ENCODE measurements at places on chromosomes 5 and 9.
A peak's percentile ranks its signal among the peaks of the same experiment; 100 is the strongest.

GRCh38 chr5:39331861-39332381 is 32.4 kb downstream of the C9 start:
- DNase-seq, result no peak

DNA sequence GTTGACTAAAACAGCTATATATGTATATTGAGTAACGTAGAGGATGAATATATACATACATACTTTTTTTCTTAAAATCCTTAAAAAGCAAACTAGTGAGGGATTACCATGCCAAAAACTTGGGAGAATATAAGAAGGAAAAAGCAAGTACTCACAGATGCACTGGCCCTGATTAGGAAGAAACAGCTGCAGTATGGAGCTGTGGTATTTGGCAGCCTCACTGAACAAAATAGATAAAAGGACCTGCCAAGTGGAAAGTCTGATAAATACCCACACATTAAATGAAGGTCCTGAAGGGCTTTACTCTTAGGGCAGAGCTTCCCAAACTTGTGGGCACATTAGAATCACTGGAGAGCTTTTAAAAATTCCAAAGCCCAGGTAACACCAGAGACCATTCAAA is 80.6 kb downstream of the FEM1C start:
- no peak for DNase-seq

DNA sequence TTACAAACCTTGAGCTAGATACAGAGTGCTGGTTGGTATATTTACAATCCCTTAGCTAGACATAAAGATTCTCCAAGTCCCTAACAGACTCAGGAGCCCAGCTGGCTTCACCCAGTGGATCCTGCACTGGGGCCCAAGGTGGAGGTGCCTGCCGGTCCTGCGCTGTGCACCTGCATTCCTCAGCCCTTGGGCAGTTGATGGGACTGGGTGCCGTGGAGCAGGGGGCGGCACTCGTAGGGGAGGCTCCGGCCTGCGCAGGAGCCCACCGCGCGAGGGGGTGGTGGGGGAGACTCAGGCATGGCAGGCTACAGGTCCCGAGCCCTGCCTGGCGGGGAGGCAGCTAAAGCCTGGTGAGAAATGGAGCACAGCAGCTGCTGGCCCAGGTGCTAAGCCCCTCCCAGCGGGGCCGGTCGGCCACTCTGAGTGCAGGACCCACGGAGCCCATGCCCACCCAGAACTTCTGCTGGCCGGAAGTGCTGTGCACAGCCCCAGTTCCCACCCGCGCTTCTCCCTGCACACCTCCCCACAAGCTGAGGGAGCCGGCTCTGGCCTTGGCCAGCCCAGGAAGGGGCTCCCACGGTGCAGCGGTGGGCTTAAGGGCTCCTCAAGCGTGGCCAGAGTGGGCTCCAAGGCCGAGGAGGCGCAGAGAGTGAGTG is 1464.7 kb downstream of the EFNA5 start:
- no peak for DNase-seq

GRCh38 chr9:21322911-21323461 is 12.2 kb downstream of the KLHL9 start:
- no peak for DNase-seq

DNA sequence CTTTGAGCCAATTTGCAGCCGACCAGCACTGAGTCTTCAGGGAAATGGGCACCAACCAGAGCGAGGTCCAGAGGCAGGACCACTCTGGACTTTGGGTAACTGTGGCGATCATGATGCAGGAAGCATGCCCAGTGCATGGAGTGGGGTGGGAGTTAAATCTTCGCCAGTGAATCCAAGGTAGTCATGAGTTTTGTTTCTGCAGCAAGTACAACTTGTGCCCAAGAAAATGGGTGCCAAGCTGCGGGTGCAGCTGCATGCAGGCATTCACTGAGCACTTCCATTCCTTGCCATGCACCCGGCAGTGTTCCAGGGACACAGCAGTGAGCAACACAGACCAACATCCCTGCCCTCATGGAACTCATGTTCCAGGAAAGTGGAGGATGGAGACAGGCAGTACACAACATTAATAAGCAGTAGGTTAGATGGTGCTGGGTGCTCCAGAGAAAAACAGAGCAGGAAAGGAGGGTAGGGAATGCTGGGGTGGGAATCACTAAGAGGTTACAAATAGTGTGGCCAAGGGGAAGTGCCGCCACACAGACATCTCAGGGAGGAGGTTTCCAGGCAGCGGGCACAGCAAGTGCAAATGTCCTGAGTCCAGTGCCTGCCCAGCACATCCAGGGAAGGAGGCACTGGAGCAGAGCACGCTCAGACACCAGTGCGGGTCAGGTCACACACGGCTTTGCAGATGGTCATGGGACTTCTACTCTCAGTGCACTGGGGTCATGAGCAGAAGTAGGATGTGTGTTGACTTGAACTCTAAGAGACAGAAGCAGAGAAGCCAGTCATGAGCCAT is 48.2 kb upstream of the LMX1B start:
- no peak for DNase-seq

- DNase-seq, result no peak
Observed at GRCh38 chr5:180817893-180818674, 15.5 kb upstream of the MGAT1 start.

- DNase-seq, result no peak
Observed at GRCh38 chr9:113223963-113224362, 2.6 kb downstream of the SLC31A1 start.

DNA sequence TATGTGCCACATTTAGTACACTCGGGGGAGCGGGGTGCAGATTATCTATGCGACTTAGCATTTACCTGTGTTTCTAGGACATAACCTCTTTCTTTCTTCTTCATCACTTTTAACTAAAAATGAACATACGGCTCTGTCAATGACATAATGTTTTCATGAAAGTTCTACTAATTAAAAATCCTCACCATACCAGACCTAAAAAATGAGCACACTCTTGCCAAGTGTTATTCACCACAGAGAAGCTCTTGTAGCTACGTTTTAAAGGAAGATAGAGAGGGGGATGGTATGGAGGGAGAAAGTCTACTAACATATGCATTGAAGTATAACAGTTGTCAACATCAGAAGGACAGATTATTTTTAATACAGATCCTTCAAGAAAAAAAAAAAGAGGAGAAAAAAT is 1.6 kb downstream of the CDH10 start:
- DNase-seq, result no peak

DNA sequence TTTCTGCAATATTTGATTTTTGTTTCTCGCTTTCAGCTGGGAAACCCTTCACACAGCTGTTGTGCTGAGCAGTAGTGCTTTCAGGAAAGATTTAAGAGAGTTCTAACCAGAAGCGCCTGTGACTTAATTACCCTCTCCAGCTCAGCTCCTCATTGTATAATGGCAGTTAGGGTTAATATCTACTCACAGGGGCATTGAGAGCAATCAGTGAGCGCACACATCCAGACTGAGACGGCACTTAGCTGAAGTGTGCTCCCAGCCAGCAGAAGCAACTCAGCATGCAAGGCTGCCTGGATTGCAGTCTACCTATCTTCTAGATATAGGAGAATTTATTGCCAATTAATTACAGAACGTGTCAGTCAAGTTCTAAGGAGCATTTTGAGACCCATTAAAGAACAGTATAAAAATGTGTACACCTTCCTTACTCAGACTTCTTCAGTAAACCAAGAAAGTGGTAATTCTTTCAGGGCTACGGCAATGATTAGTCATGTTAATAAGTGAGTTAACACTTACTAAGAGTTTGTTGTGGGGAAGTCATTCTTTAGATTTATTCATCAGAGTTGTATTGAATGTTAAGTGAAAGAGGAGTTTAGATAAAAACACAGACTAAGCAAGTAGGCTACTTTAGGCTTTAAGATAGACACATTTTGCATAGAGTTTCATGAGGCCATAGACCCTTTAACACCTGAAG is 111.7 kb upstream of the PCAT7 start:
- DNase-seq, result no peak

DNA sequence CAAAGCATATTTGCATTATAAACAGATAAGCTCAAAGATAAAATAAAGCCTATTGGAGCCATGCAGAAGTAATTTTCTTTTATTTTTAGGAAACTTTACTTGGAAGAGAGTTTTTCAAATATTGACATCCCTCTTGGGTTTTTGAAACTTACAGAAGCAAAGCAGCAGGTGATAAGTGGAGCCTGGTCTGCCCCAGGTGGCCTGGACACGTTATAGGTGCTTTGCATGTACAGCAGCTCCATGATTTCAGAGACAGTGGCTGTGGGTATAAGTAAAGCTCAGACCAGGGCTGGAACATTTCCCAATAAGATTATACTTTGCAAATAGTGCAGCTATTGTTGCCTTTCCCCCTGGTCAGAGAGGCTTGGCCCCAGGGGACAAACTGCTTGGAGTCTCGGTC is 51.5 kb downstream of the CCDC192 start:
- DNase-seq, result no peak

DNA sequence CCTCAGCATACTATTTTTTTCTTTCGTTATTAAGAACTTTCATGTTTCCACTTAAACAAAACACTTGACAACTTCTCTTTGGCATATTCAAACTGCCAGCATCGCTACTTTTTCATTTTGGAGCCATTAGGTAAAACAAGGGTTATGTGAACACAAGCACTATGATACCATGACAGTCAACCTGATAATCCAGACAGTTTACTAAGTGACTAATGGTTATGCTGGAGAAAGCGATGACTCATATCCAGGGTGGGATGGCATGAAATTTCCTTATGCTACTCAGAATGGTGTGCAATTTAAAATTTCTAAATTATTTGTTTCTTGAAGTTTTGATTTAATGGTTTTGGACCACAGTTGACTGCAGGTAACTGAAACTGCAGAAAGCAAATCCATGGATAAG is 29.9 kb upstream of the PRSS3 start:
- DNase-seq, result no peak

- DNase-seq, result no peak
Observed at GRCh38 chr5:59666440-59667068, 227.0 kb downstream of the PDE4D start.

GRCh38 chr9:75176037-75176436 is 87.7 kb downstream of the OSTF1 start:
- no peak for DNase-seq

GRCh38 chr5:45793638-45794532 is 97.7 kb upstream of the HCN1 start:
- DNase-seq, result no peak

GRCh38 chr5:17103461-17103860 is 114.0 kb upstream of the BASP1 start:
- DNase-seq, result no peak

DNA sequence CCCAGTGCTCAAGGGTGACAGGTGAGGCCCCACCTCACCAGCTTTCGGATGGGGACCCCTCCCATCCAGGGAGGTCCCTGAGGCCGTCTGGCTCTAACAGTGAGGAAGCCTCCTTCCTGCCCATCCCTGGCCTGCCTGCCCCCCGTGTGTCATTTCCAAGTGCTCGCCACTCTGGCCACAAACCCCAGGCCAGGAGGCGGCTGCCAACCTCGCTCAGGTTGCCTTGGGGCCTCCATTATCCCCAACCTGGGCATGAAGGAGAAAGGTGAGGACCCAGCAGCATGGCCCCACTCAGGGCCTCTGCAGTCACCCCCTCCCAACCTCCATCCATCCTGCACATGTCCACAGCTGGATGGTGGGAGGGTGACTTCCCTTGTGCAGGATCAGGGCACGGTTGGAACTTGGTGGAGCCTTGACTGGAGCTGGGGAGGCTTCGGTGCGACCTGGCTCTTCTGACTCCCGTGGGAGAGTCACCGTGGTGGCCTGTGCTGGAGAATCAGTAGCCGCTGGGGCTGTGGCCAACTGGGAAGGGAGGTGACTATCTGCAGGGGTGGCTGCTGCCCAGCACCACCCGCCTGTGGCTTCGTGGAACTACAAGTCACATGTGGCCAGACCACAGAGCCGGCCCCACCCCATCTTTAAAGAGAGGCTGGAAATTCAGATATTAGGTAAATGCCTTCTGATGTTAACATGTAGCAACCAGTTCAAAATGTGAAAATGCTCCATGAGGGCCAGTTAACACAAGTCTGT is 37.5 kb upstream of the GFPT2 start:
- no peak for DNase-seq

GRCh38 chr5:30152431-30152830 is 1041.1 kb upstream of the CDH6 start:
- no peak for DNase-seq

DNA sequence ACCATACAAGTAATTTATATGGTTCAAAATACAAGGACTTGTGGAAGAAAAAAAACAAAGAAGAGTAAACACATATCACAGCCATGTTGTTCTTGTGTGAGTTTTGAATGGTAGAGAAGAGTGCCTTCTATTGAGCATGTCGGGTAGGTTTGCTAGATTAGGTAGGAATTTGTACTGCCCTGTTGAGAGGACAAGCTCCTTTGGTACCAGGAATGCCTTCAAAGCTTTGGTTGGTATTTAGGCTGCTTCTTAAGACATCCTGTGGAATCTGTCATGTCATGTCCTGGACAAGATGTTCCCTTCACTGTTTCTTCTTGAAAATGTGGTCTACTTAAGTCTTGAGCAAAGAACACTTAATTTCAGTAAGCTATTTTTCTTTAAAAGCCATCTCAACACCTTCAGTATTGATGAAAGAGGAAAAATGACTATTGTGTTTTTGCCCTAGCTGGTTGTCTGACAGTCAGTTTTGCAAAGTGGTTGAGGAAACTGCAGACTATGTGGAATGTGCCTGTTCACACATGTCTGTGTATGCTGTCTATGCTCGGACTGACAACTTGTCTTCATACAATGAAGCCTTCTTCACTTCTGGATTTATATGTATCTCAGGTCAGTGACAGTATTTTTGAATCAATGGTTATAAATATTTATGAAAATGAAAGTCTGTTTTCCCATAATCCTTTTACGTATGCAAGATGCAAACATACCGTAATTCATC is 296.9 kb downstream of the ADGRV1 start:
- no peak for DNase-seq

DNA sequence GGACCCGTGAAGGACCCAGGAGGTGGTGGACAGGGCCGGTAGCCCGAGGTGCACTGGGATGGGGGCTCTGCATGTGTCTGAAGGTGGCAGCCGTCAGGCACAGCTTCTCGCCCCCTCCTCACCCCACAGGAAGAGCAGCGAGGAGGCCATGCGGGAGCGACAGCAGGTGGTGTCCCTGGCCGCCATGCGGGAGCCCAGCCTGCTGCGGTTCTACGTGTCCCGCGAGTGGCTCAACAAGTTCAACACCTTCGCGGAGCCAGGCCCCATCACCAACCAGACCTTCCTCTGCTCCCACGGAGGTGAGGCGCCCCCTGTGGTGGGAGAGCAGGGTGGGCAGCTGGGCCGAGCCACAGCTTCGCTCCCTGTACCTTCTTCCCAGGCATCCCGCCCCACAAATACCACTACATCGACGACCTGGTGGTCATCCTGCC is 39.9 kb downstream of the USP20 start:
- DNase-seq, result no peak

DNA sequence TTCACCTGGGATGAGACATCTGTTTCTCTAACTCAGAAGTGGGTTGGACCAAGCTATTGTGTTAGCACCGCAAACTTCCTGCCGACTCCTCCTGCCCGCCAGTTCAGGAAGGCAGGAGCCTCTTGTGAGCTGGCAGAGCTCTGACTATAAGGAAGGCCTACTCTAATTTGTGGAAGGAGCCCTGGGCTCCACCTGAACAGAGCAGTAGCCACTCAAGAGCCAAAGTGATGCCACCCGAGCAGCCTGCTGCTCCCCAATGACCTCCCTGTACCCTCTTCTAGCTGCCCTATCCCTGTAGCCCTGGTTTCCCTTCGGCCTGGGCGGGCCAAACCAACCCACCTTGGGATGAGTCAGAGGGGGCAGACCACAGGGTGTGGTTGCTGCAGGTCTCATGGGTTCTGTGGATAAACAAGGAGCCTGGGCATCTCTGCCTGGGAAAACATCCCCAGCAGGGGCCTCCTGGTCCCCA is 81.6 kb downstream of the PSD2 start:
- no peak for DNase-seq

- no peak for DNase-seq
Observed at GRCh38 chr5:102991802-102992201, 128.1 kb downstream of the GIN1 start.

- DNase-seq, result no peak
Observed at GRCh38 chr5:122858451-122858850, 13.0 kb downstream of the SNX24 start.

- DNase-seq, result peak; percentile 46
Observed at GRCh38 chr9:129258124-129258822, 80.2 kb upstream of the IER5L start.

Data from memory B cell (primary cell).